Activated T-helper 9 cell treated with anti-CD3 and anti-CD28 coated beads, Interleukin-2, amount 50 U/mL, for 16 hours (primary cell): ENCODE measurements at places on chromosomes 1 and 21.
A peak's percentile ranks its signal among the peaks of the same experiment; 100 is the strongest.

- DNase-seq, result no peak
Measured at GRCh38 chr1:60847391-60847790, 235.0 kb upstream of the NFIA start.

- DNase-seq, result peak; percentile 24
Measured at GRCh38 chr1:175338387-175339135, 146.0 kb upstream of the KIAA0040 start.

- no peak for DNase-seq
Measured at GRCh38 chr1:211813590-211813989, 17.0 kb downstream of the LPGAT1 start.

- no peak for DNase-seq
Measured at GRCh38 chr1:11448373-11449099, 30.4 kb upstream of the DISP3 start.

DNA sequence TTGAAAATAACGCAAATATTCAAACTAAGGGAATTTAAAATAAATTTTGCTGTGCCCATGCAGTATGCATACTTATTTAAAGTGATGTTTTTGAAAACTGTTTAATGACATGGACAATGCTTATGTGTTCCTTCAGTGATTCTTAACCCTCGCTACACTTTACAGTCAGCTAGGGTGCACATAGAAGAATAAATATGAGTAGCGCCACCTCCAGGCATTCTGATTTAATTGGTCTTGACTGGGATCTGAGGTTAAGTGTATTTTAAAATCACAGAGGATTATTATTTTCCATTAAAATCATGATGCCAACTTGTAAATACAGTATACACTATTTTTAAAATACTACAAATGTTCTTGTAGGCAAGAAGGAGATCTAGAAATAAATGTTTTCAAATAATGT lies 373.5 kb upstream of the ADGRL4 start:
- DNase-seq, result no peak

DNA sequence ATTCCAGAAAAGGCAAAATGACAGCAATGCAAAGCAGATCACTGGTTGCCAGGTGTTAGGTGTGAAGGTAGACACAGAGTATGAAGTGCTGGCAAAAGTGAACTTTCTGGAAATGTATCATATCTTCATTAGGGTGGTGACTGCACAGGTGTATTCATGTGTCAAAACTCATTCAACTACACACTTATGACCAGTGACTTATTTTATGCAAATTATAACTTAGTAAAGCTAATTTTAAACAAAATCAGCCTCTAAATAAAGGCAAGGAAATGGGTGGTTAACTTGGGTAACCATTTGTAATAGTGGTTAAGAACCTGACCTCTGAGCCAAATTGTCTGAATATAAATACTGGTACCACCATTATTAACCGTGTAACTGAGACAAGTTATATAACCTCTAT lies 7.4 kb downstream of the COP1 start:
- no peak for DNase-seq

DNA sequence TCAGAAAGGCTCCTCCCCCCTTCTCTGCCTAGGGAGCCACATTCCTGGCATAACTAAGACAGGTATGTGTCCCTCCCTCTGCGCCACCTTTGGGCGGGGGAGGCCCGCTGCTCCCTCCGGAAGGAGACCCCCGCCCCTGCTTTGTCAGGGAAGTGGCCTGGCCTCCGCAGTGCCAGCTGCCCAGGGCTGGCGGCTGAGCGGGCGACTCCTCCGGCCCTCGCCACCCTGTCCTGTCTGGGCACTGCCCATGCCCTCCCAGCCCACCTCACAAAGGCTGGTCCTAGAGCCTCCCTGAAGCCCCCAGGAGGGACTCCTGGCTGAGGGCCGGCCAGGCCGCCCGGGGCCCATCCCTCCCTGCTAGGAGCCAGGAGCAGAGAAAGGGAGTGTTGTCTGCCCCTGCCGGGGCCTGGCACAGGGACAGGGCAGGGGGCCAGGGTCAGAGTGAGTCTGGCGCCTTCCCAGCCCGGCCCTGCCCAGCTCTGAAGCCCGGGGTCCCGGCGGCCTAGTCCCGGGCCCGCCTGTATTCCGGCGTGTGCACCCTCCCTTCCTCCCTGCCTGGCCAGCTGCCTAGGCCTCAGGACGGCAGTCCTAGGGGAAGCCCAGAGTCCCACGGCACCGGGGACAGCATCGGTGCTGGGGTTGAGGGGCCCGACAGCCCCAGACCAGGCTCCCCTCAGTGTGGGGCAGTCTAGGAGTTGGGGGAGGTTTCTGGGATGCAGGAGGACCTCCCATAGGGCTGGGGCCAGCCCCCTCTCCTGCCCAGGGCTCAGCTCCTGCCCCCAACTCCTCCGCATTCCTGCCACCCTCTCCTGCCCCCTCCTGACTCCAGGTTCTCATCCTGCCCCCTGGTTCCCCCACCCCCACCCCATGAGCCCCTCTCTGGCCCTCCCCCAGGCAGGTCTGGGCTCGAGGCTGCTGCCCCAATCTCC lies 5.1 kb downstream of the AGRN start:
- no peak for DNase-seq

DNA sequence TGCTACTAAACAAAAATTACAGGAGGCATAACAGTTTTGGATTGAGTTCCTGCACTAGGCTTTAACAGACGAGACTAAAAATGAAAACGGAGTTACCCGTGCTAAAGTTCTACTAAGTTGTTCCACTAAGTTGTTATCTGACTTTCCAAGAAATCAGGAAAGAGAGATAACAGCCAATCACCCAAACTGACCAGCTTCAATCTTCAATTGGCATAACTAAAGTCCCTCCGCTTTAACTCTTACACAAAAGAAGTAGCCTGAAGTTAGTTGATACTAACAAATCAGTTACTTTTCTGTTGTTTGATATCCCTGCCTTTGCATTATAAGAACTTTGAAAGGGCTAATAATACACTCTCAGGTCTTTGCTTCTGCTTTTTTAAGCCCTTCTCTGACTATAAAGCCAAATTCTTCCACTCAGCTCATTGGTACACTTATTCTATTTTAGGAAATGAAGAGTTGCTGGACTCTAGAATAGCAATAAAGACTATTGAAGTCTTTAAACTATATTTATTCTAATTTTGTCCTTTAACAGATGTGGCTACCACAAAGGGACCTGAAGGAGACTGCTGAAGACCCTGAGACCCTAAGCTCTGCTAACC lies 61.3 kb downstream of the TESK2 start:
- no peak for DNase-seq

DNA sequence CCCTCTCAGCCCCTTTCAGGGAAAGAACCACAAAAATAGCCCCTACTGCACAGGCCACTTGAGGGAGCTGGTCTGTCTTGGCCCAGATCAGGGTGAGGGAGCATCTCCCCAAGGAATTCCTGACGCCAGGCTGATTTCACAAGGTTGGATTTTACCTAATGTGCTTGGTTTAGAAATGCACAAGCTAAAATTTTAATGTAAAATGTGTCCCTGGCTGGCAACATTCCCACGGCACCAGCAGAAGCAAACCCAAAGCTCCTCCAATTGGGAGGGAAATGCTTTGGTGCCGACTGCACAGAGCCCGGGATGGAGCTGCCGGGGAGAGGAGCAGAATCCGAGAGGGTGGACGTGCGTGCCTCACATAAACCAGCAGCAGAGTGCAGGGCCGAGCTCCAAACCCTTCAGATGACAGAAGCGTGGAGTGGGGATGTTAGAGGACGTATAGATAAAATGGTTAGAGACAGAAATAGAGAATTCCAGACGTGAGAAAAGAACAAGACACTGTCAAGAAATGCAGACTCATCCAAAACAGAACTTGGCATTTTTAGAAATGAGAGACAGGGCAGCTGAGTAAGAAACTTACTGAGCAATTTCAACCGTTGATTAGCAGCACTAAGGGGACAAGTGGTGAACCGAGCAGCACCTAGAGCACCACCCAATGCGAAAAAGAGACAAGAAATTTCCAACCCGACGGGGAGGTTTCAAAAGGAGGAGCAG lies 41.6 kb upstream of the TMEM52 start:
- no peak for DNase-seq

- no peak for DNase-seq
Measured at GRCh38 chr1:89786628-89787214, 34.1 kb upstream of the LRRC8D start.

GRCh38 chr21:27426196-27426595 lies 459.3 kb upstream of the ADAMTS5 start:
- DNase-seq, result no peak

DNA sequence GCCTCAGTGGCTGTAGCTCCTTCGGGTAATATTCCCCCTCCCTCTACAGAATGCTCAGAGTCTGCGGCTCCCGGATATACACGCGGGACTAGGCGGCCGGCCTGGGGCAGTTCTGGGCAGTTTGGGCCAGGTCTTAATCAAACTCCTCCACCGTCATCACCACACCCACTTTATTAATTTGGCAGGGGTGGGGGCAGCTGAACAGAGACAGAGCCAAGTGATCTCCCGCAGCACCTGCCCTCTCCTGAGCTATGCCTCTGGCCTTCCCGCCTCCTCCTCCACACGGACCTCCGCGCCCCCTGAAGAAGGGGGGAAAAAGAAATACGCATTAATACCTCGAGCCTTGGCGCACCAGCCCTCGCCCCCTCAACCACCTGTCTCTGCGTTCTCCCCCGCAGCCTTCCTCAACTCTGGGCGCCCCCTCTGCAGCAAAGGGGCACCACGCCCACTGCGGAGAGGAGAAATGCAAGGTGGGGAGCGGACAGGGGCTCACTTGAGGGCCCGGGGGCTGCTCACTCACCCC lies 42.6 kb downstream of the CD34 start:
- DNase-seq, result no peak

DNA sequence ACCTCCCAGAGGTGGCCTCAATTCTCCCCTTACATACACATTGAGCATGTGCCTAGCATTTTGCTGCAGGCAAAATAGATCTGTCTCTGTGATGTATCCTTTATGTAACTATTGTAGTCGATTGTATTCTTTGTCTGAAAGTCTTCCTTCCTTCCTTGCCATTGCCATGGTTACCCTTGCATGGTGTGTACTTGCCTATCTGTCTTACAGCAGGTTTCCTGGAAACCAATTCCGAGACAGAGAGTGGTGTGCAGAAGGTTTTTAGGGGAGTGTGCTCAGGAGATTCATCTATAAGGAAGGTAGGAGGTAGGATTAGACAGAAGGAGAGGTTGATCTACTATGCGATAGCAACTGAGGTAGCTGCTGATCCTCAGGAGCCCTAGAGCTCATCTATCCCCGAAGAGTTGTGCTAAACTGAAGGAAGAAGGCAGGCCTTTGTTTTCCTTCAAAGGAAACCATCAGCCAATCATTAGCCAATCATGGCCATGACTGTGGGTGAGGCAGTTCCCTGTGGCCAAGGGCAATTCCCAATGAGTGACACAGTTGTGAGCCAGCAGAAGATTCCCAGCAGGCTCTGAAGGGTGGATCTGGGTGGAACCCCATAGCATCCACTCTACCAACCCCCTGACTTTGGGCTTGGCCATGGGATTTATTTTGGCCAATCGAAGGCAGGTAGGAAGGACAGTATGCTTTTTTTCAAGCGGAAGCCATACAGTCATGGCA lies 15.0 kb downstream of the CITED4 start:
- no peak for DNase-seq

- DNase-seq, result peak; percentile 78
Measured at GRCh38 chr1:12179111-12179519, 12.3 kb downstream of the TNFRSF1B start.

- no peak for DNase-seq
Measured at GRCh38 chr1:108079440-108080025, 114.6 kb upstream of the VAV3 start.

DNA sequence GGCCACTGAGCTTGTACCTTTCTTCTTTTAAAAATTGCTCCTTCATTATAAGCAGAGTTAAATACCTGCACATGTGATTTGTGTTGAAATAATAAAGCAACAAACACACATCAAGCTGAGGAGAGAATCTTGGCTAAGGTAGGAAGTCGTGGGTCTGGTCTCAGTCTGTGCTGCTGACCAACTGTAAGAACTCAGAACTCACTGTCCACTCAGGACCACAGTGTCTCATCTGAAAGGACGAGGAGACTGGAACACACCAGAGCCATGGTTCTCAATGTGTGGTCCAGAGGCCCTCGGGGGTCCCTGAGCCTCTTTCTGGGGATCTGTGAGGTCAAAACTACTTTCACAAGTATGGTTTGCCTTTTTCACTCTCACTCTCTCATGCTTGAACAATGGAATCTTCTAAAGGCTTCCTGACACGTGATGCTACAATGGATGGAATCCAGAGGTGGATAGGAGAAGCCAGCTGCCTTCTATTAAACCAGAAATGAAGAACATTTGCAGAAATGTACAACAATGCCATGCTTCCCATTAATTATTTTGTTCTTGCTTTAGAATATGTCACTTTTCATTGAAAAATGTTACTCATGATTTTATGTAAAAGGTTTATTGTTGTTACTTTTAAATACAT lies 17.3 kb upstream of the ETS2 start:
- DNase-seq, result no peak

- DNase-seq, result no peak
Measured at GRCh38 chr1:168717906-168718891, 10.8 kb downstream of the DPT start.

GRCh38 chr21:16195538-16195910 lies 465.7 kb downstream of the USP25 start:
- DNase-seq, result no peak

- no peak for DNase-seq
Measured at GRCh38 chr1:156509424-156510034, 9.0 kb upstream of the MEF2D start.

DNA sequence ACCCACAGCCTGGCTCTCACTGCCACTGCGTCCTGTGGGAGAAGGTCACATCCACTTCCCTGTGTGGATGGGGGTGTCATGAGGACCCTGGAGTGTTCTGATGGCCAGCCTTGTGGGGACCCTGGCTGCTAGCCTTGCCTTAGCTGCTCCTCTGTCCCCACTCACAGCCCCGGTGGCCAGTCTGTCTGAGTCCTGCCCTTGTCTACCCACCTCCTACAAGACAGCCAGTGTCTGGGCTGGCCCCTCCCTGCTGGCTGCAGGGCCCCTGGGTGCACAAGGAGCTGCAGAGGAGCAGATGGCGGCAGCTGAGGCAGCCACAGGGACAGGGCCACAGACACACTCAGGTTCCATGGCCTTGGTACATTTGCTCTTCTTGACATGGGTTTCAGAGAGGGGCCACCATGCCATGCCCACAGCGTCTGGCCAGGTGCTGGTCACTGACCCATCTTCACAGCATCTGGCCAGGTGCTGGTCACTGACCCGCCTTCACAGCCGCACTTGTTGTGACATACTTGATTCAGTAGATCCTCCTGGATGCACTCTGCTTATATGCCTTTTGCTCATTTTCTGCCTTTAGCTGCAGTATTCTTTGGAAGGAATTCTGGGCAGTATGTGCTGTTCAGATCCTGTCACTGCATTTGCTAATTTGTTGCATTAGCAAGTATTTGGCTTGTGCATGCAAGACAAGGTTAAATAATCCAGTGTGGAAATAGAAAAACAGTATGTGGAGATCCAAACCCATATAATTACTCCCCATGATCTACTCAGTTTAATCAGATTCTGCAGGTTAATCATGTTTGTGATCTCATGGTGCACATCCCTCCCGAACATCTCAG lies 157.8 kb downstream of the PCBP3 start:
- DNase-seq, result no peak

GRCh38 chr1:243748706-243749283 lies 101.2 kb downstream of the AKT3 start:
- DNase-seq, result no peak

- DNase-seq, result no peak
Measured at GRCh38 chr1:116722016-116722838, 32.0 kb upstream of the CD2 start.
